ENCODE measurements at places on chromosomes 7 and 10.

DNA sequence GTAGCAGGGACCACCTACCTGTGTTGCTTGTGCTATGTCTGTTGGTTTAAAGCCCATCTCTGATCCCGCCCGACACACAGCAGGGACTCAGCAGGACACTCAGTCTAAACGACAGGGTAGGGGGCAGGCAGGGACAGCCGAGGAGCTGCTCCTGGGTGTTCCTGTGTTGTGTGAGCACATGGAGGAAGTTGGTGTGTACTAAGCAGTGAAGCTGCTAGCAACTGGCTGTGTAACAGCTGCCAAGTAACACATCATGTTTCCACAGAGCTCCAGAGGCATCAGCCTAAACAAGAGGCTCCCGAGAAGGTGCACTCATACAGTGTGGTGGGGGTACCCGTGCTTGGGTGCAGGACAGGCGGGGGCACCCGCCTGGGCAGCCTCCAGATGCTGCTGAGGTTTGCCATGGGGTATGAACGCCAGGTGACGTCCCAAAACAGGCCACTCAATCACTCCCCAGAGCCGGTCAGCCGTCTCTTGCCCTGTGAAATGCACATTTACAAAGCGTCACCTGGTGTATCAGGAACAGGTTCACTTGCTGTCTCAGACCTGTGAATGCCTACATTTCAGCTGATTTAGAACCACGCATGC, 59.6 kb downstream of the PTPRN2 start:
- DNase-seq = no peak

DNA sequence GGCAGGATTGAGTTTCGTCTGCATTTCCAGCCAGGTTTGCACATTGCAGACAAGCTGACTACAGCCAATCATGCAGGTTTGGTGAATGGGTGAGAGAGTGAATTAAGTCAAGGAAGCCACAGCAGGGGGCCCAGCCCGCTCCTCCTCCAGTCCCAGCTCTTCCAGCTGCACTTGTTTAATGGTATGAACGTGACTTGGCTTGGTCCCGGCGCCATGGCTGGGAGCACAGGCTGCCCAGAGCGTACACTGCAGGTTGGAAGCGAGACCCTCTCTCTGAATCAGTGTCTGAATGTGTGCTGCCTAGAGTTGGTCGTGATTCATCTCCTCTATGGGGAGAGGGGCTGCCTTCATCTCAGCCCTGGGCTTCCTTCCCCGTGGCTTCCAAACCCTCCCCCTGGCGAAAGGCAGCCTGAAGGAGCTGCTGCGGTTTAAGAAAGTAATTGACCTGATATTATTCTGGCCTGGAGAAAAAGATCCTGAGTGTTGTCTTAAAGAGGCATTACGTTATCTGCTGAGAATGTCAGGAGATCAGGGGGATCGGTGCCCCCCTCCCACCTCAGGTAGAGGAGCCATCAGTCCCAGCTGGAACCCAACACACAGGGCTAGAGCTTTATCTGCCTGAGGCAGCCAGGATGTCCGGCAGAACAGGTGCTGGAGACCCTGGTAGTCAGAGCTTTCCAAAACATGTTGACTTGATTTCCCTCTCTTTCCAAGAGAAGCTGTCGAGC, 132.1 kb downstream of the COL26A1 start:
- no peak for DNase-seq

GRCh38 chr10:79053081-79053434, 15.7 kb upstream of the ZMIZ1 start:
- DNase-seq = no peak

DNA sequence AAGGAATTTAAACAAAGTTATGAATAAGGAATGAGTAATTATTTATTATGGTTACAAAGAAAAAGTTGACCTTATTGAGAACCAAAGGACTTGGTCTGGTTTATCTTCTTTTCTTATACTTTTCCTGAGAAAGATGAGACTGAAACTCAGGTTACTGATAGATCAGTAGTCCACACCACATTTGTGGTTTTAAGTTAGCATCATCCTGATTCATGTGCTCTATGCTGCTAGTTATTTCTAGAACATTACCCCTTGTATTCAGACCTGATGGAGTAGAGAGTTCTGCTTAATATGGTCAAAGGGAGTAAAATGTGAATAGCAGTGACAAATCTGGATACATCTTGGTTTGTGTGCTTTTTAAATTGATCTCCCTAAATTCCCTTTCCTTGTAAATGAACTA, 63.8 kb downstream of the FOXP2 start:
- no peak for DNase-seq

GRCh38 chr10:77299320-77299719, 338.3 kb downstream of the KCNMA1 start:
- no peak for DNase-seq

DNA sequence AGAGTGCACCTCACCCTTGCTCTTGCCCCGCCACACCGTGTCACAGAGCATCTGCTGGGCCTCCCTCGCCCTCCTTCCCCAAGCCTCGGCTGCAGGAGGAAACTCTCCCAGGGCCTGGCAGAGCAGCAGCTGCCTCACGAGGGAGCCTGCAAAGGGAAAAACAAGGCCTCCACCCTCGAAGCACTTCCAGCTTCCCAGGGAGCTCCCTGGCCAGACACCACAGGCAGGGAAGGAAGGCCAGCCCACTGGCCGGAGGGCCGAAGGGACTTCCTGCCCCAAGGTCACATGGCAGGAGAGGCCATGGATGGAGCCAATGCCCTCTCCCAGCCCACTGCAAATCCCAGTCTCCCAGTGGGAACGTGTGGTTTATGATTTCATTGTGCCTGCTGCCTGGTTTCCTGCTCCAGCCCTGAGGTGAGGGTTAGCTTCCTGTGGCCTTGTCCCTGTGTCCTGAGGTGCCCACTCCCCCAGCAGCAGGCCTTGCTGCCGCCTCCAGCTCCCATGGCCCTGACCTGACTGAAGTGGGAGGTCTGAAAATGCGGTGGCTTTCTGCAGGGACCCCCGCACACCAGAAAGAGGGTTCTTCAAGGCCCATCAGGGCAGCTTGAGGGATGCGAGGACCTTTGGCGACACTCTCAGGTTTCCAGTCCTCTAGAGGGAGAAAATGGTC, 100.5 kb upstream of the PPIF start:
- DNase-seq = no peak

DNA sequence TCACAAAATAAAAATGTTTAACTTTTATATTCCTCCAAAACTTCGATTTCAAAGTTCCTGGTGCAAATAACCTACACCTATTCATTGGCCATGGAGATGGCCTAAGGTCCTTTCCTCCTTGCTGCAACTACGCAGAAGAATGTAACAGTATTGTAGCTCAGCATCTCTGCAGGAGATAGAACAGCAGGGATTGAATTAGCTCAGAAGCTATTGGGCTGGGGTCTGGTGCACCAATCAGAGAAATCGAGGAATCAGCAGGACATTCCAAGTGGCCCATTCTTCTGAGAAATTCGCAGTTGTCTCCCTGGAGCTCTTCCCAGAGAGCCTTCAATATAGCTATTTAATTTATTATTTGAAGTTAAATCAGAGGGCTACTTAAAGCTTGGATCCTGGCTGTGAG, 560.6 kb downstream of the GATA3 start:
- DNase-seq = no peak

- DNase-seq = no peak
Observed at GRCh38 chr10:84138478-84139125, 707 bp upstream of the GHITM start.

DNA sequence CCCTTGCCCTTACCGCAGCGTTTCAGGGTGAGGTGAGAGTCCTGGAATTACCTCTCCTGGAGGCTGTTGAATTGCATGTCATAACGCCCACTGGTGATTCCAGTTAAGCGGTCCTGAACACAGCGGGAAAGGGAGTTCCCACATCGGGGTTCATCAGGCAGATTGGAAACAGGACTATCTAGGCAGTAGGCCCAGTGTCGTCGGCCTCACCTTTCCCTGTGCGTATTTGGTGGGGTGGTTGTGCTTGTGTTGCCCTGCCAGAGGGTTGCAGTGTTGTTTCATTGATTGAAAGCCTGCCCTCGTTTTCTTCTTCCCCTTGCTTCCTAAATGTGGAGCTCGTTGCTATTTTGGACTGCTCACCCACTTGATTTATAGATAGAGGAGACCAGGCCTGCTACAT, 10.6 kb upstream of the SUN1 start:
- no peak for DNase-seq
